ENCODE measurements at places on chromosomes 12 and 14.

GRCh38 chr12:81221681-81222080, 143.8 kb downstream of the ACSS3 start:
- no peak for DNase-seq

DNA sequence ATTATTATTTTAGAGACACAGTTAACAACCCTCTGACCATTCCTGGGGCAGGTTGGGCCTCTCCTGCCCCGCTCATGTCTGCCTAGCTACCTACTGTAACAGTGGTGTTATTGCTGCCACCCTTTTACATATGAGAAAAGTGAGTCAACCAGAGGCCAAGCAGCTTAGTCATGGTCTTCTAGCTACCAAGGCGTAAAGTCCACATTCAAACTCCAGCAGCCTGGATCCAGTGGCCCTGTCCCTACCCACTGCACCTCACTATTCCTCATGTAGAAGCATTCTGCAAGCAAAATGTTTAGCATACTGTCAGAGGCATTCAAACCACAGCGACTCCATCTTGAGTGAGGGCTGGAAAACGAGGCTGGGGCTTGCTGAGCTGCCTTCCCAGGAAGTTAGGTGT, 95.8 kb downstream of the SLC15A4 start:
- DNase-seq: no peak

GRCh38 chr14:39763402-39763890, 331.2 kb upstream of the FBXO33 start:
- no peak for DNase-seq

DNA sequence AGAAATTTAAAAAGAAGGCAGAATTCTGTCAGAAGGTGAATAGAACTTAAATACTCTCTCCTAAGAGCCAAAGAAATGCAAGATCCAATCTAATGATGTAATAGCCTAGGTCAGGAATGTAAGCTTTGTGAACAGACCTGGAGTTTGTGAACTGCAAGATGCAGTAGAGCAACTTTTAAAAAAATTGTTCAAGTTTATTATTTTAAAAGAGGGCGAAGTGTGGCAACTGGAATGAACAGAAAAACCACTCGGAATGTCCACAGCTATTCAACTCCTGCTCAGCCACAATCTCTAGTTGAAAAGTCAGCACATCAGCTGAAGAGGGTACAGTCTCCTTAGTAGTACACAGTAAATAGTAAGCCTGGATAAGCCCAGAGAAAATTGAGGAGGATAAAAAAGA, 228.8 kb downstream of the PPFIA2 start:
- DNase-seq: no peak

- DNase-seq: no peak
Measured at GRCh38 chr12:85831327-85831990, 4.8 kb downstream of the RASSF9 start.

- no peak for DNase-seq
Measured at GRCh38 chr12:51322452-51322851, 1.5 kb downstream of the BIN2 start.

- DNase-seq: no peak
Measured at GRCh38 chr12:82874945-82875344, 188.2 kb downstream of the TMTC2 start.

DNA sequence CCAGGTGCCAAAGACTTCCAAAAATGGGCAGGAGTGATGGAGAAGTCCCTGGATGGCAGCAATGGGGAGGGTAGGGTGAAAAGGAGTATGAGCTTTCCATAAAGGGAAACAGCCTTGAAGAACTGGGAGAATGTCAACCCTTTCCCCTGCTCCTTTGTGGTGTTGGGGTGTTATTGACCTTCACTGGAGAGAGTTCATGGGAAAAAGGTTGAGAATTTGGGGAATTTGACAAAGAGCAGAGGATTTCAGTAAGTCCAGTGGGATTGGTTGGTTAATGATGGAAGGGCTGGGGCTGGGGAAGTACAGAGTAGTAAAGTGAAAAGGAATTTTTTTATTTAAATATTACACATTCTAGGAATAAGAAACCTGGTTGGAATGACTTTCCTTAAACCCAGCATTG, 116.6 kb downstream of the ERC1 start:
- DNase-seq: no peak

GRCh38 chr14:64602826-64603225, 53.1 kb downstream of the PPP1R36 start:
- DNase-seq: no peak

GRCh38 chr12:75525263-75525662, 13.9 kb upstream of the KRR1 start:
- DNase-seq: no peak

- DNase-seq: no peak
Measured at GRCh38 chr14:20167091-20167490, 23.6 kb upstream of the OR11G2 start.

- no peak for DNase-seq
Measured at GRCh38 chr14:79712302-79712950, 498.9 kb downstream of the DIO2 start.

GRCh38 chr12:122403831-122404230, 18.6 kb downstream of the CLIP1 start:
- no peak for DNase-seq

- DNase-seq: no peak
Measured at GRCh38 chr14:50011242-50011641, 105.1 kb downstream of the VCPKMT start.

GRCh38 chr14:22842211-22843122, 6.1 kb downstream of the MMP14 start:
- DNase-seq: no peak

DNA sequence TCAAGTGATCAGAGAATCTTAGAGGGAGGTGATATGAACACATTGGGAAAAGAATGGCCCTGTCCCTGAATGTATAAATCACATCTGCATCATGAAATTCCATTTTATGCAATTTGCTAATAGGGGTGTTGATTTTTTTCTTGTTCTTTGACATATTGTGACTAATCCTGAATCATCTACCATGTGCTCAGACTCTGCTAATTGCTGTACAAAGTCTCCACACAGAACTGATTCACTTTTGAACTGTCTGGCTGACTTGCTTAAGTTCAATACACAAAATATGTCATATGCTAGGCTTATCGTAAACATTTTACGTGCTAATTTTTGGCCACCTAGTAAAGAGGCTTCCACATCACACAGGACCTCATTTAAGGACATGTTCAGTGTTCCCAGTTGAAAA, 2.6 kb downstream of the TMEM132D start:
- DNase-seq: peak; percentile 6

GRCh38 chr12:55636116-55636655, 506 bp upstream of the OR10P1 start:
- DNase-seq: no peak

DNA sequence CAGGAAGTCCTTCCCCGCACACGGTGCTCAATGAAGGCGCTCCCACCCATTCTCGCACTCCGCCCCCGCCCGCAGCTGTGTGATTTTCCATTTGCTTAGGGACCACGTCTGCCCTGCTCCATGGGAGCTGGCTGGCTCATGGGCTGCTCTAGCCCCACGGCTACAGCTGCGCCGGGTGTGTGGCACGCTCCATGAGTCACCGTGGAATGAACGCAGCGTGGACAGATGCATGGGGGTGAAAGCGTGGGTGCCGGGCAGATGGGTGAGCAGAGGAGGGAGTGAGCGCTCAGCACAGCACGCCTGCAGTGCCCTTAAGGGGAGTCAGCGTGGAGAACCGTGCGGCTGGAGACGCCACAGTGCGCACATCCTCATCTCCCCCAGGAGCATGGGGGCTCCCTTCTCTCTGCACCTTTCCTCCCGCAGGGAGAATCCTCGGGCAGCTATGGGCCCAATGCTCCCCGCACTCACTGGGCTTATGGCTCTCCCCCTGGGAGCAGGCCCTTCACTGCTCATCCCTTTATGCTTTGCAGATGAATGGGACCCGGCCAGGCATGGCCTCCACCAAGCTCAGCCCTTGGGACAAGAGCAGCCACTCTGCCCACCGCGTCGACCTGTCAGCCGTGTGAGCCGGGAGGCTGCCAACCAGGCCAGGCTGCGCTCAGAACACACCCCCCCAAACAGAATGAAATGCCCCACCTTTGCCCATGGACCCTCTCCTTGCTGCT, 185.1 kb downstream of the ADGRD1 start:
- DNase-seq: no peak

GRCh38 chr12:125530876-125531275, 465.6 kb downstream of the AACS start:
- DNase-seq: no peak

DNA sequence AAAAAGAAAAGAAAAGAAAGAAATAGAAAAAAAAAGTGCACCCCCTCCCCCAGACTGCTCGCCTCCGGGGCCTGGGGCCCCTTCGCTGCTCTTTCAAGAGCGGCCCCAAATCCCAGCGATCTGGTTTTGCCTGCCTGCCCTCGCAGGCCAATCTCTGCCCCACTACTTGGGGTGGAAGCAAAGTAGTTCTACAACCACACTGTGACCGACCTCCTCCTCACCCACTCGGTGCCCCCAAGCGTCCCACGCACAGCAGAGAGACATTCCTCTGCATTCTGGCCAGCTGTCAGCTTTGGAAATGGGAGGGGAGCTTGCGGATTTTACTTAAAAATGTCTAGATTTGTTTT, 2.4 kb upstream of the TBX3 start:
- DNase-seq: no peak

DNA sequence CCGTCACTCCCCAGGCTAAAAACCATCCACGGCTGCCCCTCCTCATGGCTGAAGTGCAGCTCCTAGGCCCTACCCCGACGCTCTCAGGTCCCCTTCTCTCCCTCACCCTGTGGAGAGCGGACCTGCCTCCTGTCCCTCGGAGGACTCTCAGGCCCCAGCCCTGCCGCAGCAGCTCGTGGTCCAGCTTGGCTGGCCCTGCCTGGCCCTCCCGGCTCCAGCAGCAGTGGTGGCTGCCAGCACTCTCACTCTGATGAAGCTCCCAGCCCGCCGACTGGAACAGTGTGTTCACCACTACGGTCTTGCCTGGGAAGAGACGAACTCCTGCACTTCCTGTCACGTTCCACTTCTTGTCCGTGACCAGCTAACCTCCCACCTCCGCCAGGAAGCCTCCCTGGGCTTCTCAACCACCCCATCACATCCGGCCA, 11.1 kb downstream of the BAG5 start:
- no peak for DNase-seq

- DNase-seq: no peak
Measured at GRCh38 chr14:76638841-76639240, 122.4 kb upstream of the VASH1 start.

DNA sequence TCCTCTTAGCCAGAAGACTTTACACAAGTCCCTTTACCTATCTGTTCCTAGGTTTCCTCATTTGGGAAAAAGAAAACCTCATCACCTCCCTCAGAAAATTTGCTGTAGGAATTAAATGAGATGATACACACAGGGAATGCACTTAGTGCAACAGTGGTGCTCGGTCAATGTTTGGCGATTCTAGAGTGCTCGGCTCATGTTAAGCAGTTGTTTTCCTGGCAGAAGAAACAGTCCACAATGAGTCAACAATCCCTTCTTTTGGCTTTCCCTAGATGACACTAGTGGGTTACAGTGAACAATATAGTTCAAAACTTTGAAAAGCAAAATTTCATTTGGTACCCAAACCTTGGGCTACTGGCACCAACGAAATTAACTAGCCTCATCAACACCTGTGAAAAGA, 3.9 kb upstream of the TMEM233 start:
- DNase-seq: no peak

- no peak for DNase-seq
Measured at GRCh38 chr12:25480145-25480544, 72.9 kb downstream of the LMNTD1 start.

DNA sequence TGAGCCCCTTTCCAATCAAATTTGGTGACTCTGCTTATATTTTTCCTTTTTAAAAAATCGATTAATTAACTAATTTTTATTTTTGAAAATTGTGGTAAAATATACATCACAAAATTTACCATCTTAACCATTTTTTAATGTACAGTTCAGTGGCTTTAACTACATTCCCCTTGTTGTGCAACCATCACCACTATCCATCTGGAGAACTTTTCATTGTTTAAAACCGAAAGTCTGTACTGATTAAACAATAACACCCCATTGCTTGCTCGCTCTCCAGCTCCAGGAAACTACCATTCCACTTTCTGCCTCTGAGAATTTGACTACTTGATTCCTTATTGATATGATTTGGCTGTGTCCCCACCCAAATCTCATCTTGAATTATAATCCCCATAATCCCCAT, 283.4 kb downstream of the C12orf75 start:
- DNase-seq: no peak

DNA sequence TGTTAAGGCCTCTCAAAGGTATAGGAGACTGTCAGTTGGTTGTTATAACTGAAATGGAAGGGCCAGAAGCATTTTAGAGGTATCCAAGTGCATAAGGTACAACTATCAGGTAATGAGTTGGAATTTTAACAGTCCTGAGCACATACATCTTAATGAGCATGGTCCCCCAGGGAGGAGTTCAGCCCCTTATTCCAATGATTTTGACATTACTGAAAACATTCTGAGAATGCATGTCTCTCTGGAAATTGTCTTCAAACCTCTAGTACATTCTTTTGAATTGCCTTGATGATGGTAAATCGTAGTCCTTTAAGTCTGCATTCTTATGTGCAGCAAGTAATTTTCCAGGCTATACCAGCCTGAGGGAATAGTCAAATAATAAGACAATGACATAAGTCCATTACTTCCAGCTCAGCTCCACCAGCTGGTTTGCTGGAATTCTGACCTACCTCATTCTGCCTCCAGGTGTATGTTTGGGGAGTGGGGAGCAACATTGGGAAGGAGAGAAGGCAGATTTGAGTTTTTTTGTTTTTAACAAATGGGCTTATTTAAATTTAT, 239.2 kb downstream of the MSRB3 start:
- DNase-seq: no peak

GRCh38 chr12:7093892-7094291, 1.6 kb upstream of the C1R start:
- no peak for DNase-seq

DNA sequence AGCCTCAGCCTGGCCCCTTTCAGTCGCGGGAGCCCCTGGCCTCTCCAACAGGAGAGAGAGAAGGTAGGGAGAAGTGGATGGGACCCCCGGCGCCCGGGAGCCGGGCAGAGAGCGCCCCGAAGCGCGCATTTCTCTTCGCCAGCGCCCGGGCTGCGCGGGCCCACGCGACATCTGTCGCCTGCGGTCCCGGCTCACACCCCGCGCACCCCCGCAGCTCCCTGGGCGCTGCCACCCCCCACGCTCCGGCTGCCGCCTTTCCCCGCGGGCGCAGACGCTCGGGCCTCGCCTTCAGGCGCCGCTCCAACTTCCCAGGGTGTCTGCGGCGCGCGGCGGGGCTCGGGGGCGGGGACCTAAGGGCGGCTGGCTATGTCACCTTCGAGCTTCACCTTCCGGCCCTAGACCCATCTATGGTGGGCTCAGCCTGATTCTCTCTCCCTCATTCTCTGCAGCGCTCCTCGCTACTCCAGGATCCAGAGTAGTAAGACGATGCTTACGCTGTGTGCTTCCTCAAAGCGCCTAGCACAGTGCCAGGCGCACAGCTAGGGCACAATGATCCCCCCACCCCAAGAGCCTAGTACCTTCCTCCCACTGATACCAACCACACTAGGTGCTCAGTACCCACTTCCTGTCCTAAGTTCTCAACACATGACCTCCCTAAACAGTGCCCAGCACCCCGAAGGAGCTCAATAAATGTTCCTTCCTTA, 1.6 kb downstream of the HRK start:
- DNase-seq: no peak

DNA sequence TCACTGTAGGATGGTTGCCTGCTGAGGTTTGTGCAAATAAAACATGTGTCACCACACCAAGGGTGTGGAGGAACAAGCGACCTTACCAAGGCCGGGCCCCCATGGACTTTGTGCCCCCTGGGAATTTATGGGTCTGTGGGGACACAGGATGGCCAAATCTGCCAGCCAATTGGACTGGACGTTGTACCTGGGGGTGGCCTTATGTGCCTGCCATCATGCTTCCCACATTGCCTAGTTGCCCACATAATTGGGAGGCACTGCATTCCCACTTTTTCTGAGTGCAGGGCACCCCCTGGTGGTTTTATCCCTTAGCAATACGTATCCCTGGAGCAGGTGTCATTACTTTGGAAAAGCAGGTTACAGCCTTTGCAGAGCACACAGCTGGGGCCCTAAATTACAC, 92.6 kb upstream of the TMPO start:
- DNase-seq: no peak

All from fibroblast of skin of left biceps (primary cell).